ENCODE measurements at places on chromosomes 6 and 20.

- DNase-seq: peak; percentile 52
Measured at GRCh38 chr6:113873043-113873667, 16.0 kb downstream of the MARCKS start.

GRCh38 chr6:83068616-83069015, 1.1 kb downstream of the DOP1A start:
- DNase-seq: peak; percentile 18

DNA sequence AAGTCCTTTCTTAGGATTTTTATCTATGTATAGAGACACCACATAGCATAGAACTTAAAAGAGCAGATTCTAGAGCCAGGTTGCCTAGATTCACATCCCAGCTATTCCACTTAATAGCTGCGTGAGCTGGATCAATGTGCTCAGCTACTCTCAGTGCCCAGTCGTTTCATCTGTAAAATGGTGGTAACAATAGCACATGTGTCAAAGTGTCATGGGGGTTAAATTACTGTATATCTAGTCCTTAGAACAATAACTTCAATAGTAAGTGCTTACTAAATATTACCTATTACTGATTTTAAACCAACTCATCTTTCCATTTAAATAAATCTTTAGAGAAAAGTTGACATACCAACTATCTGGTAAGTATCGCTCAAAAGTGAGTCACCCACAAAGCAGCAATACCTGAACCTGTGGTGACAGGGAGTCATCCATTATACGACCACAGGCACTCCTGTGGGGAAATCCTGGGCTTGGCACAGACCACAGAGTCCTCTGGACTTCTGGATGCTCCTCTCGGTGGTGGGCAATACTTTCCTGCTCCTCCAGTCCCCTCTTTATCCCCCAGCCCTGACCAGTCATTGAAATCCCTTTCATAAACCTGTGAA, 154.8 kb downstream of the PDSS2 start:
- DNase-seq: no peak

GRCh38 chr6:143040018-143040417, 20.7 kb upstream of the AIG1 start:
- no peak for DNase-seq

DNA sequence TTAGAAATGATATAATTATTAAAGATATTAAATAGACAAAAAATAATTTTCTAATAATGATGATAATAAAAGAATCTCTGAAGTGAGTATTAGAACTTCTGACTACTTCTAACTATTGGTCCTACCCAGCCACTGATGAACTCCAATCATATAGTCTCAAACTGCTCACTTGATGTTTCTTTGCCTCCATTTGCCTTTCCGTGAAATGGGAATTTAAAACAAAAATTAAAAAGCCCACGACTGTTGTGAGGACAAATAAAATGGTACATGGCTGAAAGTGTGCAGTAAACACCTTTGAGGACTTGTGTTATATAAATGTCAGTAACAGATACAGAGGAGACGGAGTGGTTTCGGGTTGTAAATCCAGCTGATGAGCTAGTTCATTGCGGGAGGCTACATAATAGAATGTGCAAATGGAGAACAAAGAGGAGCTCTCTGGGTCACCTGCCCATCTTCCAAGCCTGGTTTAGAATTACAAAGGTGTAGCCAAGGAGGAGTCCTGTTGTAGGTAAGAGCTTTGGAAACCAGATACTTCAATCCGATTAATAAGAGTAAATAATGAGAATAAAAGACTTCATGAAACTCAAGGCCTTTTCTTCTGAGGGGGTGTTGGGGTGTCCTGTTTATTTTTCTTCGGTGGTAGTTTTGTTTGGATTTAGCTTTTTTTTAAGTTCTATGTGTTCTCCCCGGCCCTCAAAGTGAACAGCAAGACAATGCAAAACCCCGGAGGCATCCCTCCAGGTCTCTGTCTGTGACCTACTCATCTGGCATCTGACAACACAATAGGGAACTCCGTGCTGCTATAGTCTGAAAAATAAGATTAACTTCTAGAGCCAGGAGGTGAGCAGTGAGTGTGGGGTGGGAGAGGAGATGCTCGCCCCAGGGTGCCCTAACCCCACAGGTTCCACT, 4.4 kb upstream of the PXDC1 start:
- DNase-seq: peak; percentile 84

DNA sequence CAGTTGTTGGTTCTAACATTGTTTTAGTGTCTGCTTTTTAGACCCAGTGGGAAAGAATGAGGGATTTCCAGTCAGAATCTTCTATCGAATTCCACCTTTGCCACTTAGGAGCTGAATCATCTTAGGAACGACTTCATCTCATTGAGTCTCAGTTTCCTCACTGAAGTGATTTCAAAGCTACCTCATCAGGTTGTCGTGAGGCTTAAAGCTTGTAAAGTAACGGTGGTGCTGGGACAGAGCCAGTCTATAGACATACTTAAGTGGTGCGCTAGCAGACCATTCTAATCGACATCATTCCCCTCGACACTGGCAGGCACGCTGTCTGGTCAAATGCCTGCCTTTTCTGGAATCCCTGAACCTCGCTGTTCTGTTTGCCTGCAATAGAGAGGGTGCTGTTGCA, 55.5 kb downstream of the TMEM170B start:
- DNase-seq: no peak

GRCh38 chr6:159525445-159526025, 167.5 kb downstream of the SOD2 start:
- DNase-seq: no peak

DNA sequence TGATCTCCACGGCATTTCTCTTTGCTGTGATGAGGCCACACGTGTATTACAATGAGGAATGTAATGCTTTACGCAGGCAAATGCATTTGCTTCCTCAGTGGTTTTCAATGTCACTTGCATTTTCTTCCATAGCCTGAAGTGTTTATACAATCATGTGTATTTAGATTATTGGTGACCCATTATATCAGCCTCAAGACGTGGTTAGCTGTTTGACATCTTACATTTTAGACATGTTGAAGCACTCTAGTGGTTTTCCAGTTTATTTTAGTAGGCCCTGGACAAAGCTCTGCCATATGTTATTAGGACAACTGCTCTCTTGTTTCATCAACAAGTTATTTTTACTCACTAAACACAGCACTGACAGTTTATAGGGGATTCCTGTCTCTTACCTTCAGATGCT, 200.4 kb downstream of the UTRN start:
- no peak for DNase-seq

- peak; percentile 60 for DNase-seq
Measured at GRCh38 chr6:37354526-37355384, 972 bp downstream of the RNF8 start.

DNA sequence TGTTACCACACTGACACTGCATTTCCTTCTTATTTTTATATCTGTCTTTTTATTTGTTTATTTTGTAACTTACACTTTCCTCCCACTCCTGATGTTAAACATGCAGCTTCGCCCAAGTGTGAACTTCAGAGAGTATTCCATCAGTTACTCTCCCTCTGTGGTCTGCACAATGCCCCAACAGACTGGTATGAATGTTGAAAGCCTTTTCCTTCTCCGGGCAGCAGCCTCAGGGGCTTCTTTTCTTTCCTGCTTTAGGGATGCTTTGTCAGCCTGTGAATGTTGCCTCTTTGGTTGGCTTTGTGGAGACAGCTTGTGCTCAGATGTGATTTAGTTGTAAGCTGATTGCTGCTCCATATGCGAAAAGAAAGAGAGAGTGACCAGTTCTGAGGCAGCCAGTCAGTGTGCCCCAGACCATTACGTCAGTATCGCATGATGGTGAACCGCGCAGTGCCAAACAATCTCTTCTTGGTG, 44.0 kb downstream of the SMPDL3A start:
- DNase-seq: peak; percentile 67

GRCh38 chr20:48234951-48235350, 449.7 kb upstream of the SULF2 start:
- no peak for DNase-seq

DNA sequence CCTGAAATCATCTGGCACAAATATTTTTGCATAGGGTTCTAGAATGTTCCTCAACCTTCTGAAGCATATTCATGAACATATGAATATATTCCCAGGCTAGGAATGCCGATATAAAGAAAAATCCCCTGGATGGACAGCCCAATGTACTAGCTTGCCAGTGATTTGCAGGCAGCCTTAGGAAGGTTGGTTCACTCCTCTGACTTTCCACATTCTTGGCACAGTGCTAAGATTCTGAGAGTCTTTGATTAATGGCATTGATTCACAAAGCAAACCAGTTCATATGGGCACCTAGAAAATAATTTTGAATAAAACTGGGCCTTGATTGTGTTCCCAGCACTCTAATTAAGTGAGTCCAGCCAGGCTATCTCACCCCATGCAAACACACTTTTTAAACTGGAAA, 56.9 kb upstream of the ENPP4 start:
- no peak for DNase-seq

DNA sequence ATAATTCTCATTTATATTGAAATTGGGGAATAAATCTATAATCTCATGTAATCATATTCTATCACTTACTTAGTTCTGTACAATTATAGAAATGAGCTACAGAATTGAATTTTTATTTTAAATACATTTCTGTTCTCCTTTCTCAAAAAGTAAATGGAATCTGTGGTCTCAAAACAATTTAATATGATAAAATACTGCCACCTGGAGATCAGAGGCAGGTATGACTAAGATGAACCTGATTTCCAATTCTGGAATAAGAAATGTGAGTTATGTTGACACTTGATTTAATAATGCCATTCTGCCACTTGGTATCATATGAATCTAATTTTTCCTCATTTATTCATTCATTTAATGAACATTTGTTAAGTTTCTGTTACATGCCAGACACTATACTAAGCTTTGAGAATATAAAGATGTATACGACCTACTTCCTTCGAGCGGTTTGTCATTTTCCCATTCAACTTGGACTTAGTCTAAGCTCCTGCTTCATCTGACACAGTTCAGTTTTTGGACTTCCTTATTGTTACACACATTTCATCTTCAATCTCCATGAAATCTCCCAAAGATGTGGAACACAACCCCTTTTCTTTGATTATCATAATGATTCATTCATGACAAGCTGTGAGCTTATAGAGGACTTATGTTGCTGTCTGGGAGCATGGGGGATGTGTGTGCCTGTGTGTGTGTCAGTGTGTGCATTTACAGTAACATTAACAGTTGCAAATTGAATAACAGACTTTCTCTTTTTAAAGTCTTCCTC, 7.5 kb upstream of the CCDC28A start:
- DNase-seq: peak; percentile 74

GRCh38 chr6:49563006-49563886, 12.8 kb downstream of the C6orf141 start:
- peak; percentile 17 for DNase-seq

DNA sequence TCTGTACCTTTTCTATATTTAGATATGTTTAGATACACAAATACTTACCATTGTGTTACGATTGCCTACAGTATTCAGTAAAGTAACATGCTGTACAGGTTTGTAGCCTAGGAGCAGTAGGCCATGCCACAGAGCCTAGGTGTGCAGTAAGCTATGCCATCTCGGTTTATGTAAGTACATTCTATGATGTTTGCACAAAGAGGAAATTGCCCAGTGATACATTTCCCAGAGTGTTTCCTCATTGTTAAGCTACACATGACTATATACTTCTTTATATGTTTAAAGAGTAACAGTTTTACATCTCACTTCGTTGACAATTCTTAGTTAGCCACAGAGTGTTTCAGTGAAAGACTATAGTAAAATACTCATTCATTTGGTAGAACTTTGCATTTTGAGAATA, 51.5 kb downstream of the SLC35F1 start:
- DNase-seq: no peak

DNA sequence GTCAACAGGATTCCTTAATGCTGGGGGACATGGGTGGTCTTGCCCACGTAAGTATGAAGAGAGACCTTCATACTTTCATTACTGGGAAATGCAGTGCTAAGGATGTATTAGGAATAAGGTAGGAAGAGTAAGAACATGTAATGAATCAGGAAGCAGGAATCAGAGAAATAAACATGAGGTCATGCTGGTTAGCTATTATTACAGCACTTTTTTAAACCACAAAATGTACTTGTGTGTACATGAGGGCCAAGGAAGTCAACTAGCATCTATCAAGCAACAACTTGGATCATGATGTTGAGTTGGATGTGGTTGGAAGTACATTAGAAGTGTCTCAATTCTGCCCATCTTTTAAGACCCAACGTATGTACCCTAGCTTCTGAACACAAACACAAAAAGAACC, 63.5 kb upstream of the E2F3 start:
- no peak for DNase-seq

GRCh38 chr6:155889410-155889809, 433.8 kb upstream of the NOX3 start:
- no peak for DNase-seq

DNA sequence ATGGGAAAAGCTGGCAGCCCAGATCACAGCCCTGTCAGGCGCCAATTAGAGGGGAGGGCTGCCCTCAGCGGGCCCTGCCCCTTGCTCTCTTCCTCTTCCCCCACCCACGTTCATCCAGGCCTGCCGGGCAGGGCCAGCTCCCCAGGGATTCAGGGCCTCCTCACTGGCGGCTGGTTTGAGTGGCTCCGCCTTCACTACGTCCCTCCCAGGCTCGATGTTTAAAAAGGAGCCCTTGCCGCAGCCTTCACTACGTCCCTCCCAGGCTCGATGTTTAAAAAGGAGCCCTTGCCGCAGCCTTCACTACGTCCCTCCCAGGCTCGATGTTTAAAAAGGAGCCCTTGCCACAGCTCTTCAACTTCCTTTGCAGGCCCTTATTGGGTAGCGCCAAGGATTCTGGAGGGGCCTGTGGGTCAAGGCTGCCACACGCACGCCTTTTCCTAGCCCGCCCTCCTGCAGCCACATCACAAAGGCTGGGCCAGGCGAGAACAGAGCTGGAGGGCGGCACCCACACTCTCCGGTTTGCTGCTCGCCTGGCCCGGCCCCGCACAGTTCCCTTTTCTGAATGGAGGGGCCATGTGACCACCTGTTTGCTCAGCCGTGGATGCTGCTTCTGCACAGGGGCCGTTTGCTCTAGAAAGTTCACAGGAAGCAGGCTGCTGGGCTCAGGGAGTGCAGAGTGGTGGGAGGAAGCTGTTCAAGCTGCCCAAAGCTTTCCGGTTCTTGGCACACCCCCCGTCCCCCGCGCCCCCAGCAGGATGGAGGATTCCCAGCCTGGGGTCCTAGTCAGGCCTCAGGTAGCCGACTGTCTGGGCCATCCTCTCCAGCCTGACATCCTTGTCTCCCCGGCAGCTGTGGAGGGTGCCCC, 1.6 kb downstream of the SLC17A9 start:
- peak; percentile 89 for DNase-seq

- DNase-seq: no peak
Measured at GRCh38 chr6:96809119-96809518, 28.2 kb downstream of the GPR63 start.

DNA sequence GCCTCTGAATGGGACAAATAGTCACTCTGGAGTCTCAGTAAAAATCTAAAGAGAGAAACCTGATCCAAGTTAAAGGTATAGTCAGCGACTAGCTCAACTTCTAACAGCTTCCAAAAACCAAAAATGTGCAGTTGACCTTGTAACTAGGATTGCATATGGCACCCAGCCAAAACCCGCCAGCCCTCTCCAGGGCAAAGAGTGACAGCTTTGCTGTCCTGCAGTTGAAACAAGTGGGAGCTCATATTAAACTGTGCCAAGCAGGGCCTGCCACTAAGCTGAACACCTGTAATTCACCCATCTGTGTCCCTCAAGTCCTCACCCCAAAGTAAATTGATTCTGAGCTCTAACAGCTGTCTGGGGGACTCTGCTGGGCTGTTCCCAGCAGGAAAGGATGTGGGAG, 695.3 kb downstream of the MAFB start:
- DNase-seq: peak; percentile 86

- no peak for DNase-seq
Measured at GRCh38 chr20:478010-478948, 15.9 kb upstream of the TBC1D20 start.

Data from NCI-H69 (cell line).